ENCODE measurements at places on chromosomes 4 and X. TPM values are rescaled to one million over a fixed set of nuclear protein-coding genes. Genes with fewer than 3 reads are reported as not detected.

USO1 gene
- total RNA-seq, result 77.9 TPM

- DNase-seq, result no peak
Measured at GRCh38 chrX:153444333-153445011, 1.4 kb downstream of the TREX2 start.

FRMD7 gene
- not detected for total RNA-seq

GRCh38 chr4:134343656-134344055, 142.1 kb upstream of the PABPC4L start:
- no peak for DNase-seq

WWC2 gene
- 31.5 TPM for total RNA-seq

DNA sequence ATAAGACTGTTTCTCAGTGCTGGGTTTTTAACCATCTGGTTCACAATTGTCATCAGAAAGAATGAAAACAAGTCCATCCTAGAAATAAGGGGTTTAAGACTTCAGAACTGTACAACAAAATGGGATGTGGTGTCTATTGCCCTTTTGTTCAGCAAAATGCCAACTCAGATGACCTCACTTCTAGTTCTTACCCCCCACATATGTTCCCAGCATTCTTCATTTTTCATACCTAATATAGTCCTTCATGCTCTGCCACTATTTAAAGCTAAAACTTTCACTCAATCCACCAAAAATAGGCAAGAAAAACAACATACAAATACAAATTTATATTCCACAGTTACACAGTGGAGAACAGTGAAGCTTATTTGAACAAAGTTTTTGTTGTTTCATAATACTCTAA, 111.4 kb downstream of the SORBS2 start:
- DNase-seq, result no peak

- DNase-seq, result no peak
Measured at GRCh38 chr4:134057356-134057755, 144.2 kb downstream of the PABPC4L start.

- no peak for DNase-seq
Measured at GRCh38 chr4:109665783-109666485, 37.3 kb downstream of the CASP6 start.

DNA sequence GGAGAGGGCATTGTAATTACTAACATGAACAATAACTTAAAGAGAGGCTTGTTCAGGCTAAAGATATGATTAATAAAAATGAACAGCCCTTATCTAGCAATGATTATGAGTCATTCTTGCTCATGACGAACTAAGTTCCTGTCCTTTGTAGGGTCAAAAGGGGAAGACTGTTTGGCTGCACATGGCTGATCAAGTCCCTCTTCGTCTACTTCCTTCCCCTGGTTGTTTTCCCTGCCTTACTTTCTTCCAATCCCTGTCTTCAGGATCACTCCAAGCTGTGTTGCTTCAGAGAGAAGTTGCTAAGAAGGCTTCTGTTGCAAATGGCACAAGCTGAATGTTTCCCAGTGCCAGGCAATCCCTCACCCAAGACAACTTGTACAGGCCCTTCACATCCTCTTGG, 115.0 kb upstream of the HS3ST1 start:
- DNase-seq, result no peak

DNA sequence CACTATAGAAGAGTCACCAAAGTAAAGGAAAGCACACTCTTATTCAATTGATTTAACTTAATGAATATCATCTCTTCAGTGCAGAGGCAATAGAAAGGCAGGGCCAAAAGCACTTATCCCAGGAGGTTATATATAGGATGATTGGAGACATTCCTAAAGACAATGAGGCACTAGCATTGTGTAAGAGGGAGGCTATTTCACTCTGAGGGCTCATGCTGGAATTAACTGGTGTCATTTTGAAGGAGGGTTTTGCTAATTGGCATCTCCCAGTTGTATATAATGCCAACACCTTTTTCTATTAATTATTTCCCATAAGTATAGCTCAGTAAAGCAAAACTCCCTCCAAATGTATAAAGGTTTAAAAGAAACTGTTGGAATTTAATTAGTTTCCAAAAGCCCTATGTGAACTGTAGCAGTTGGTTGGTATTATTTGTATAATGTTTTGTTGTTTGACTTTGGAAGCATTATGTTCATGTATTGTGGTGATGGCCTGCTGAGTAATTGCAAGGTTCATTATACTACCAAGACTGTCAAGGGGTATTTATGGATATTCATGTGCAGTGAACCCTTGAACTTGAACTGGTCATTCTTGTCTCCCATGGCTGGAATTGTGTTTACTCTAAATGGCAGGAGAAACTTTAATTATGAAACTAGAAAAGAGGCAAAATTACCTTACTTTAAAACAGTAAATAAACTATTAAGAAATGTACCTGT, 270.3 kb downstream of the BMPR1B start:
- no peak for DNase-seq

FDCSP gene
- total RNA-seq, result not detected

DNA sequence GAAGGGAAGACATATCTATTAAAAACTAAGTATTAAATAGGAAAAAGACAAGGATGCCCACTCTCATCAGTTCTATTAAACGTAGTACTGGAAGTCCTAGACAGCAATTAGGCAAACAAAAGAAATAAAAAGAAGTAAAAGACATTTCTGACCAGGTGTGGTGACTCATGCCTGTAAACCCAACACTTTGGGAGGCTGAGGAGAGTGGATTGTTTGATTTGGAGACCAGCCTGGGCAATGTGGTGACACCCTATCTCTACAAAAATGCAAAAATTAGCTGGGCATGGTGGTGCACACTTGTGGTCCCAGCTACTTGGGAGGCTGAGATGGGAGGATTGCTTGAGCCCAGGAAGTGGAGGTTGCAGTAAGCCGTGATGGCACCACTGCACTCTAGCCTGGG, 1071.8 kb downstream of the FAT4 start:
- no peak for DNase-seq

DCAF8L2 gene
- not detected for total RNA-seq

- DNase-seq, result no peak
Measured at GRCh38 chr4:185540487-185541120, 5.3 kb upstream of the PDLIM3 start.

PNMA3 gene
- 0.71 TPM for total RNA-seq

- no peak for DNase-seq
Measured at GRCh38 chr4:1559896-1560650, 124.0 kb downstream of the FAM53A start.

GLRA3 gene
- not detected for total RNA-seq

VCX gene
- total RNA-seq, result not detected

DNA sequence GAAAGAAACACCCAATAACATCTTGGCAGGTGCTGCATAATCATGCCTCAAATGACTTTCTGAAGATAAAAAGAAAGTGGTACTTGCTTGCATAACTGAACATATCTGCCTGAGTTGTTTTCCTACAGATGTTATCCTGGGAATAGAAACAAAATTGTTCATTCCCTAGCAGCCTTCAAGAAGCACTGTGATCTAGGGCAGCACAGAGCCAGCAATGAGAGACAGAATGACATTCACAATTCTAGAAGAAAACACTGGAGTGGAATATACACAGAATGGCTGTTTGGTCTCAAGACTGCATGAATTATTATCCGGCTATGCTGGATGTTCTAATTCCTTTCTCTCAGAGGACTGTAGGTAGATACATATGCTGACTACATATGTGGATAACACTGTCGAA, 790.9 kb downstream of the PDHA2 start:
- no peak for DNase-seq

GRCh38 chr4:156673483-156673882, 298.1 kb downstream of the PDGFC start:
- no peak for DNase-seq
